ENCODE measurements at places on chromosomes 4 and X.

DNA sequence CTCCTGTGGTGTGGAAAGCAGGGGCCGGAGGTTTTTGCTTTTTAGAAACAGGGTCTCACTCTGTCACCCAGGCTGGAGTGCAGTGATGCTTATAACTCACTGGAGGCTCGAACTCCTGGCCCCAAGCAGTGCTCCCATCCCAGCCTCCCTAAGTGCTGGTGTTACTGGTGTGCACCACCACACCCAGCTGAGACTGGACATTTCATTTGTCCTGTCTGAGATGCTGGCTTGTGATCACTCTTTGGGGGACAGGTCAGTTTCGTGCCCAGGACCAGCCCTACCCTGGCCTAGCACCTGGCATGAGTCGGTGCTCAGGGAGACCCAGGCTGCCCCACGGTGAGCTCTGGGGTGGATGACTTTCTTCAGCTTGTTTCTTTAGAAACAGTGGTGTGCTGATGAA is 11.3 kb downstream of the PSAPL1 start:
- DNase-seq = no peak

GRCh38 chr4:81343046-81343445 is 128.0 kb upstream of the PRKG2 start:
- no peak for DNase-seq

- DNase-seq = no peak
Measured at GRCh38 chrX:55523356-55523755, 33.7 kb upstream of the USP51 start.

GRCh38 chr4:98744372-98745150 is 86.2 kb upstream of the TSPAN5 start:
- DNase-seq = no peak

DNA sequence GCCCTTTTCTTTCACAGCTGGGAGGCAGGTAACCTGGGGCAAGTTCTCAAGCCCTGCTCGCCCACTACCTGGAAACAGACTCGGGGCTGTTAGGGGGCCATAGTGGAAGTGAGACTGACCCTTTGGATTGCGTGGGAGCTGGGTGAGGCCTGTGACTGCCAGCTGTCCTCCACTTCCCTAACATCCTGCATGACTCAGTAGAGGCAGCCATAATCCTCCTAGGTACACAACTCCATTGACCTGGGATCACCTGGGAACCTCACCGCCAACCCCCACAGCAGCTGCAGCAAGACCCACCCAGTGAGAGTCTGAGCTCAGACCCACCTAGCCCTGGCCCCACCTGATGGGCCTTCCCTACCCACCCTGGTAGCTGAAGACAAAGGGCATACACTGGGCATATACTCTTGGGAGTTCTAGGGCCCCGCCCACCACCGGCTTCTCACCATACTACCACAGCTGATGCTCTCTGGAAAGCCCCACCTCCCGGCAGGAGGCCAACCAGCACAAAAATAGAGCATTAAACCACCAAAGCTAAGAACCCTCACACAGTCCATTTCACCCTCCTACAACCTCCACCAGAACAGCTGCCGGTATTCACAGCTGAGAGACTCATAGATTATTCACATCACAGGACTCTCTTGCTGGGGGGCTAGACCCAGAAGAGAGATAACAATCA is 61.1 kb upstream of the DCTD start:
- no peak for DNase-seq

All from GF-D8 (cell line).